DMS153 (cell line): ENCODE measurements at places on chromosomes 5 and 9.

- no peak for DNase-seq
Observed at GRCh38 chr5:141760193-141760592, 78.2 kb upstream of the ARAP3 start.

DNA sequence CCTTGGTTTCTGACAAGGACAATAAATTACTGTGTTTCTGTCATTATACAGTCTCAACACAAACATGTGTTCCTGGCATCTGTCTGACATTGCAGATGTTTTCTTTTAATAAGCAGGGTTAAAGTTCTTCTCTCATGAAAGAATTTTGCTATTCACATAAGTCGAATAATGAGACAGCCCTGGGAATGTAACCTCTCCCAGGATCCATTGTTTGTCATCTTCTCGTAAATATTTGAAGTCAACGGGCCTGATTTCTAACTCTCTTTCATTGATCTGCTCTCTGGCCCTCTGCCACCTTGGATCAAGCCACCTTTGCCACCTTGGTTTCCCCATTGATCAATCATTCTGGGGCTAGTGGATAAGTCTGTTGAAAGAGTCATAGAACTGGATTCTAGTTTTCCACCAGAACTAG, 12.9 kb upstream of the CAST start:
- DNase-seq = no peak

- no peak for DNase-seq
Observed at GRCh38 chr5:38557308-38557710, 863 bp upstream of the LIFR start.

- DNase-seq = no peak
Observed at GRCh38 chr5:53820119-53820801, 259.8 kb downstream of the NDUFS4 start.

- DNase-seq = no peak
Observed at GRCh38 chr9:109579191-109579948, 81.3 kb upstream of the PTPN3 start.

DNA sequence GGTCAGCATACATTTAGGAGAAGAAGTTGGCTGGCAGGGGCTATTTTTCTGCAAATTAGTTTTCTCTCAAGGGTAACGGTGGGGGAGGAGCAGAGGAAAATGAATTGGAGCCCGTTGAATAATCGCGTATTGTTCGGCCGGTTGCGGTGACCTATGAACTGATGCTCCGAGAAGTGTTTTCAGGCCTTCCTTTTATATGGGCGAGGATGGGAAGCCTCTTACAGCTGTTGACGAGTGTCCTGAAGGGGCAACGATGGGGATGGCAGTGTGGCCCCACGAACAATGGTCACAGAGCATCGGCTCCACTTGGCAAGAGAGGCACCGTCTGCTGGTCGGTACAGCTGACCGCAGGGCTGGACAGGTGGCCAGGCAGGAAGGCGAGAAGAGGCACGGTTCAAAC, 400.7 kb downstream of the ZSWIM6 start:
- no peak for DNase-seq

GRCh38 chr9:138115506-138115905, 237.9 kb downstream of the CACNA1B start:
- no peak for DNase-seq

- DNase-seq = no peak
Observed at GRCh38 chr5:108214857-108215256, 167.0 kb downstream of the FBXL17 start.

GRCh38 chr9:7799944-7800285, 337 bp upstream of the DMAC1 start:
- no peak for DNase-seq

GRCh38 chr9:136640171-136641111, 22.3 kb upstream of the EGFL7 start:
- DNase-seq = no peak

- DNase-seq = peak; percentile 2
Observed at GRCh38 chr5:82234885-82235284, 43.3 kb downstream of the RPS23 start.

GRCh38 chr5:6118691-6119090, 259.7 kb downstream of the MED10 start:
- no peak for DNase-seq

DNA sequence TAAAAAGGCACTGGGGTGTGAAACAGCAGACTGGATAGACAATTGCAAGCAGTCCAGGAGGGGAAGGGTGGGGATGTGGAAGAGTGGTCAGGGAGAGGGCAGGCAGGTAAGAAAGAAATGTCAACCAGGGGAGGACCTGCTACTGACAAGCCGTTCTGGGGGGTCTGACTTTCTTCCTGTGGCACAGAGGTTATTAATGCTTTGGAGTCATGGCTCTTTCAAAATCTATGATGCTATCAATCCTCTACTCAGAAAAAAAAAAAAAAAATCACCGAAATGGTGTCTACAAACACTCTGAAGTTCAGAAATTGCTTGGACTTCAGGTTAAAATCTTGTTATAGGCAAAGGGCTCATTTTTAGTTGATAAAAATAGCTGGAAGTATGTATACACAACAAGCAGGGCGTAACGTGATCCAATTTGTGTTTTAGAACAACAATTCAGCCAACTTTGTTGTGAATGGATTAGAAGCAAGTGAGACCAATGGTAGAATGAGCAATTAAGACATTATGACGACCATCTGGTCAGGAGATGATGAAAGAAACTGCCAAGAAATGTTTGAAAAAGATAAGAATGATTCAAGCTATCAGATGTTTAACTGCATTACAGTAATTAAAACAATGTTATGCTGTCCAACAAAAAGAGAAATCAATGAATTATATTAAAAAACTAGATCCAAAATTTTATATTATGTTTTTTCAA, 255.2 kb downstream of the DEPDC1B start:
- DNase-seq = no peak

DNA sequence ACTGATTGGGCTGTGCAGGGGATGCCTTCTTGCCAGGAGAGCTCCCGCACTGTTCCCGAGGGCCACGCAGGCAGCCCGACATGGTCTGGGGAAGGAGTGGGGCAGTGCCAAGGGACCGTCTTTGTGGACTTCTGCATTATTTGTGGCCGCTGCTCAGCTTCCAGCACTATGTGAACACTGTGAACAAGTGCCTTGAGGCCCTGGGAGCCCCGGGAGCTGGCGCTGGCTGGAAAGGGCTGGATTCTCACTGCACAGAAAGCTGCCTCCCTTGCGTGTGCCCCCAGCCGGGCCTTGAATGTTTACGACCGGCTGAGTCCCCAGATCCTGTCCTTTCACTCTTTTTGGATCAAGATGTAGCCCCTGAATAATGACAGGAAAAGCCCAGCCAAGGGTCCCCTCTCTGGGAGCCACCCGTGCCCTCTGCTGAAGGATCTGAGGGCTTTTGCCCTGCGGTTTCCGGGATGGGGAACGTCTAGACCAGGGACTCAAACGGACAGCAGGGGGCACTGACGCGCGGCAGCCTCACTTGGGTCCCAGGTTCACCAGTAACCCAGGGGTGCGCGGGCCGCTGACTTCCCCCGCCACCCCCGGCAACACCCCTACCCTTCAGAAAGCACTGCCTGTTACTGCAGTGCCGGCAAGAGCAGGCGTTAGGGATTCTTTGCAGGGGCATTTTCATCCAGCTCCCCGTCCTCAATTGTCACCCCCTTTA, 98.9 kb upstream of the FCN2 start:
- no peak for DNase-seq

DNA sequence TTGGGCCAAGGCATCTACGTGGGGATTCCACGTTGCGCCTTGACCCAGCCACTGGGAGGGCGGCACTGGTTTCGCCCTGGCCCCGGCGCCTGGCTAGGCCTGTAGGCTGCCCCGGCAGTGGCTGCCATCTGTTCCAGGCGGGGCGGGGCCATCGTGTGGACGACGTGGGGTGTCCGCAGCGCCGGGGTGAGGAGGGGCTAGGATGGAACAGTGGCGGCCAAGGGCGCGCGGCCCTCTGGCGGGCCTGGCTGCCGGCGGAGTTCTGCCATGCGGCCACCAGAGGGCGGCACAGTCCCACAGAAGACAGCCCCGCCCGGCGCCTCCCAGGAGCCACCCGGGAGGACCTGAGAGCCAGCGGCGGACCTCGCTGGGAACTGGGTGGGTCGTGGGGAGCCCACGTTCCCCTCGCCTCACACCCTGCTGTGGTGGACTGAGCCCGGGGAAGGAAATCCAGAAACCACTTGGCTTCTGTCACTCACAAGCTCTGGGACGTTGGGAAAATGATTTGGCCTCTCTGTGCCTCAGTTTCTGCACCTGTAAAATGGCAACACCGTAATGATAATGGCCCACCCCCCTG, 22.6 kb upstream of the RAPGEF1 start:
- DNase-seq = peak; percentile 42

- peak; percentile 97 for DNase-seq
Observed at GRCh38 chr9:127955294-127956015, 17.8 kb upstream of the DPM2 start.
